ENCODE measurements at places on chromosomes 12 and 14. TPM values are rescaled to one million over a fixed set of nuclear protein-coding genes. Genes with fewer than 3 reads are reported as not detected.

- DNase-seq = no peak
Measured at GRCh38 chr14:73057944-73058223, 450 bp upstream of the RBM25 start.

AQP2 gene
- 0.44 TPM for total RNA-seq

GRCh38 chr12:102496591-102496990 lies 16.2 kb upstream of the IGF1 start:
- no peak for DNase-seq

HOXC9 gene
- not detected for total RNA-seq

GRCh38 chr12:14452336-14452735 lies 86.9 kb downstream of the ATF7IP start:
- DNase-seq = no peak

OR6C1 gene
- total RNA-seq = not detected

NRIP2 gene
- 1.5 TPM for total RNA-seq

CDH24 gene
- total RNA-seq = 2.3 TPM

SSPN gene
- 109 TPM for total RNA-seq

- no peak for DNase-seq
Measured at GRCh38 chr12:59847127-59847526, 251.3 kb downstream of the SLC16A7 start.

PDZRN4 gene
- total RNA-seq = 0.32 TPM

GRCh38 chr12:73947326-73948026 lies 590.2 kb upstream of the ATXN7L3B start:
- no peak for DNase-seq
